GM04503 (cell line): ENCODE measurements at places on chromosomes 11 and 22.

DNA sequence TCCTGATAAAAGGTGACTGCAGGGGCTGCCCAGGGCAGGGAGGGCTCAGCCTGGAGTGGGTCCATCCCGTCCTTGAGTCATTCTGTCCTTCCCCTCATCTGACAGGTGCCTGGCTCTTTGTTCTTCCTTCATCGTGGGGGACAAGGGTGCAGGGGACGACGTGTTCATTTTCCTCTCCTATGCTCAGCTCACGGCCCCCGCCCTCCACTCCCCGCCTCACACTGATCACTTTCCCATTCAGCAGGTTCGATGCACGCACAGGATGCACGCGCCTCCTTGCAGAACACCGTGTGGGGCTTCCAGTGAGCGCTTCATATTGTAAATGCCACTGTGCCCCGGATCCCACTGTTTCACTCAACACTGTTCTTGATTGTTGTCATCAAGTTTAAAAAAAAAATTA lies 32.7 kb upstream of the SHANK2 start:
- no peak for DNase-seq

DNA sequence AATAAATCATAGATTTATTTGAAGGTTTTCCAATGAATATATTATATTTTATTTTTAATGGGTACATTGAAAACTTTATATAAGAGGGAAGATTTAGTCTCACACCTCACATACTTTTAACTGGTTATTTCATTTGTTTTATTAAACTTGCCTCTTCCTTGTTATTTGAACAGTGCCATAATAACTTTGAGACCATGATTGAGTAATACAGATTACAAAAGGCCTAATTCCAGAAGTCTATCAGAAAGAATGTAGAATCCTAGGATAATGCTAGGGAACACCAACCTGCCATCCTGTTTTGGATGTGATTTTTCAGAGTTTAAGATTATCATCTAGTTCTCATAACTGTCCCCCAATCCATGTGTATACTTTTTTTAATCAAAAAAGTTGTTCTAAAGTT lies 102.7 kb upstream of the BIRC3 start:
- no peak for DNase-seq

DNA sequence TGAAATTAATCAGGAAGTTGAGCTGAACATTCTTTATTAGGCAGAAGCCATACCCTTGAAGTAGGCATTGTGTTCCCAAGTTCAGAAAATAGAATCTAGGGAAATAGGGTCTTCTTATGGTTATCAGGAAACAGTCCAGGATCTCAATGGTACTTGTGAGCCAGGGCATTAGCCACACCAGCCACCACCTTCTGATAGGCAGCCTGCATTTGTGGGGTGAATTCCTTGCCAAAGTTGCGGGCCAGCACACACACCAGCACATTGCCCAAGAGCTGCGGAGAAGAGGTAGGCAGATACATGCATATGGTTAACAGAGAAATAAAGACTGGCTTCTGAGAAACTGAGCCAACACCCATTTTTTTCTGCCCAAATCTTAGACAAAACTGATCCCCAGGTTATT lies 1.5 kb downstream of the HBD start:
- DNase-seq = no peak

DNA sequence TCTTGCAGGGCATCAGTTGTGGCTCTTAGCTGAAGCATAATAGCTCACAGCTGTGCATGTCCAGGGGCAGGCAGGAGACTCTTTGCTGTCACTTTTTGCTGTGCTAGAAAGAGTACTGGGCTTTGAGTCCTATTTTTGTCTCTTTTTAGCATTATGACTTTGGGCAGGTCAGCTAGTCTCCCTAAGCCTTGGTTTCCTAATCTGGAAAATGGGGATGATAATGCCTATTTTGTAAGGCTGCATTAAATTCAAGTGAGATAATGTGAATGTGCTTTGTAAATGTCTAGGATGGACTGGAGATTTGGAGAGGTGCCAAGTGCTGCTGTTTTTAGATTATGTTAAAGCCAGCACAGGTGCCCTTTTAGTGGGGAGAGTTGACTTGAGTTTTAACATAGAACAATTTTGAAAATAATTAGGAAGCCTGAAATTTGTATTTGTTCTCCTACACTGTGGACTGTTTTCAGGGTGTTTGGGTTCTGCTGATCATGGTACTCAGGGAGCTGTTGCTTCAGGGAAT lies 19.1 kb downstream of the CABIN1 start:
- DNase-seq = no peak

DNA sequence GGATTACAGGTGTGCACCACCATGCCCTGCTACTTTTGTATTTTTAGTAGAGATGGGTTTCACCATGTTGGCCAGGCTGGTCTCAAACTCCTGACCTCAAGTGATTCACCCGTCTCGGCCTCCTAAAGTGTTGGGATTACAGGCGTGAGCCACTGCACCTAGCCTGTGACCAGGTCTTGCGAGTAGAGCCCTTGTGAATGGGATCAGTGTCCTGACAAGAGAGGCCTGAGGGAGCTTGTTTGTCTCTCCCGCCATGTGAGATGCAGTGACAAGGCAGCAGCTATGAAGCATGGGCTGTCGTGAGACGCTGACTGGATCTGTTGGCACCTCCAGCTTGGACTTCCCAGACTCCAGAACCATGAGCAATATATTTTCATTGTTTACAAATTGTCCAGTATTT lies 69.3 kb downstream of the LRRC32 start:
- no peak for DNase-seq

DNA sequence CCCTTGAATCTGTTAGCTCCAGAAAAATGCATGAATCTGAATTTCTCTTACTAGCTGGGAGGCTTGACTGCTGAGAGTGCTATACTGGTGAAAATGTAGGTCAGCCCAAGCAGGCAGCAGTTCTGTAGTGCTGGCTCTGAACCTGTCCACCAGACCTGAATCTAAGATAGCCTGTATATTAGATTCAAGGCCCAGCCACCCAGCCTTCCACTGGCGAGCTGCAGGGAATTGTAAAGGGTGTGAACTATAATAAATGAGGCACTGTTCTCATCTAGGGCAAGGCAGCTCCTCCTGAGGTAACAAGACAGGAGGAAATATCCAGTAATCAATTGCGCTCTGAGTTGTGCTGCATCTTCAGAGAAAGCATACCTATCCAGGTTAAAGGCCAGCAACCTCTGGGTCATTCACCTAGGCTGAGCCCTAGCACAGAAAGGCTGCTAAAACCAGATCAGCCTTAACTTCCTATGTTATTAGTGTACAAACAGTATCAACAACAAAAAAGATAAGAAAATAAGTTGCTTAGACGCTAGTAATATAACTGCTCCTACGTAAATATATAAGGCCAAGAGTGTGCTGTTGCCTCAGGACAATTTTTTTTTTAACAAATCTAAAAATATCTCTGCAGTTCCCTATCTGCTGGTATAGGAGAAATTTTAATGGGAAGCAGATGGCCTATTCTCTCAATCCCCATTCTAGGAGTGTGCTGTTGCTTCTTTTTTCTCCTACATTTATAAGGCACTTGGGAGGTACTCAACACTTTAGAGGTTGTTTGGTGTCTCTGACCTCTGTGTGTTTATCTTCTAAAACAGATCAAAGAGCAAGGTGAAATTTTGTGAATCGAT lies 63.0 kb downstream of the RELT start:
- no peak for DNase-seq

- DNase-seq = no peak
These were observed 6.7 kb upstream of the ARL14EP start for GRCh38 chr11:30316237-30316636.

DNA sequence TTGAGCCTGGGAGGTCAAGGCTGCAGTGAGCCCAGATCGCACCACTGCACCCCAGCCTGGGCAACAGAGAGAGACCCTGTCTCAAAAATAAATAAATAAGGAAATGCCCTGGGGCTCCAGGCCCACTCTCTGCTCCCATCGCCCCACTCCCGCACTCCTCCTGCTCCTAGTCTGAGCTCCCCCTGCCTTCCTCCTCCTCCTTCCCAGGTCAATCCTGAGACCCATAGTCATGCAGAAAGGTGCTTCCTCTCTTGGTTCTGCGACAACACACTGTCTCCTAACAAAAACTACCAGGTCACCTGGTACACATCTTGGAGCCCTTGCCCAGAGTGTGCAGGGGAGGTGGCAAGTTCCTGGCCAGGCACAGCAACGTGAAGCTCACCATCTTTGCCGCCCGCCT lies 6.9 kb upstream of the APOBEC3G start:
- no peak for DNase-seq

- peak; percentile 82 for DNase-seq
These were observed 18.2 kb downstream of the ADM start for GRCh38 chr11:10322830-10323792.

GRCh38 chr22:41178425-41178975 lies 26.6 kb upstream of the L3MBTL2 start:
- DNase-seq = no peak

GRCh38 chr22:40418366-40419201 lies 48.2 kb downstream of the SGSM3 start:
- no peak for DNase-seq

DNA sequence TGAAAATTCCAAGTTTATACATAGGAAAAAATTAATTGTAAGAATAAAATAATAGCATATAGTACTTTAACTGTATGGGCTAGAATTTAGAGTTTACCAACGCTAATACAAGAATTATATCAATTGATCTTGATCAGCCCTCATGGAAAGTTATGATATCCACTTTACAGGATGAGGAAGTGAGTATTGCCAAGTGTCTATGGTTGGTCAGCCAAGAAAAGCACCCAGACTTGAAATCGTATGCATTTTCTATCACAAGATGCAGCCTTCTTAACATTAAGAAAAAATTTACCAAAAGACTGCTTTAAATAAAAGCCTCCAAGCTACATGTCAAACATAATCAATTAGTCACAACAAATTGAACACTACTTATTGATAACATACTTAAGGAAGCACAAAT lies 53.0 kb downstream of the DDI1 start:
- DNase-seq = no peak

DNA sequence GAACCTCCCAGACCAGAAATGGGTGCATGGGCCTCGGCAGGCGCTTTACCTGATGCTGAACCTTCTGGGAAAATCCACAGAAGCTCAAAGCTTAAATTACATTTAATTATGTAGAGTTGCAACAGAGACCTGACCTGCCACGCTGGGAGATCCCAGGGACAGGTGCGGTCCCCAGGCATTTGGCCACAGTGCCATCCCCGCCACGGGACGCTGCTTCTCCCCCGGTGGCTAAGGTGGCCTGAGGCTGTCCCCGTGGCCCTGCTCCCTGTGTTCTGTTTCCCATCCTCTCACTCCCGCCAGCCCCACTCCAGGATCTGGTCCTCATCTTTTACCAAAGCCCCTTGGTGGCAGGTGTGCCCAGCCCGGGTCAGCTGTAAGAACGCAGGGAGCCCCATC lies 39.6 kb downstream of the GRAMD4 start:
- no peak for DNase-seq

GRCh38 chr11:126697936-126698335 lies 302.6 kb downstream of the KIRREL3 start:
- DNase-seq = no peak

DNA sequence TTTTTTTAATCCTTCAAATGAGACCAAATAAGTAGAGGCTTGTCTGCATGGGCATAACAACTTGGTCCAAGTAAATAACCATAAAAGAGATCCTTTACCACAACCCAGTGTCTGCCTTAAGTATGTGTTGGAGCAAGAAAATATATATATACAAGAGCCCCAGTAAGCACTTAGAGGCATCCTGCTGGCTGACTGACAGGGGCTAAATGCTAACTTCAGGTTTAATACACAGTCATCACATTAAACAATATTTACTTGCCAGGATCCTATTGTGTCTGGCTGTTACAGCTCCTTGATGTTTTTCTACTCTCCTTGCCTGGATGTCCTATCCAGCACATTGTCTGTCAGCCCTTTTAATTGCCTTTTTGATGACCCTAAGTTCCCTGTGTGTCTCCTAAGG lies 37.5 kb upstream of the MMP20 start:
- DNase-seq = no peak

GRCh38 chr11:74971424-74971823 lies 17.3 kb upstream of the NEU3 start:
- DNase-seq = no peak

DNA sequence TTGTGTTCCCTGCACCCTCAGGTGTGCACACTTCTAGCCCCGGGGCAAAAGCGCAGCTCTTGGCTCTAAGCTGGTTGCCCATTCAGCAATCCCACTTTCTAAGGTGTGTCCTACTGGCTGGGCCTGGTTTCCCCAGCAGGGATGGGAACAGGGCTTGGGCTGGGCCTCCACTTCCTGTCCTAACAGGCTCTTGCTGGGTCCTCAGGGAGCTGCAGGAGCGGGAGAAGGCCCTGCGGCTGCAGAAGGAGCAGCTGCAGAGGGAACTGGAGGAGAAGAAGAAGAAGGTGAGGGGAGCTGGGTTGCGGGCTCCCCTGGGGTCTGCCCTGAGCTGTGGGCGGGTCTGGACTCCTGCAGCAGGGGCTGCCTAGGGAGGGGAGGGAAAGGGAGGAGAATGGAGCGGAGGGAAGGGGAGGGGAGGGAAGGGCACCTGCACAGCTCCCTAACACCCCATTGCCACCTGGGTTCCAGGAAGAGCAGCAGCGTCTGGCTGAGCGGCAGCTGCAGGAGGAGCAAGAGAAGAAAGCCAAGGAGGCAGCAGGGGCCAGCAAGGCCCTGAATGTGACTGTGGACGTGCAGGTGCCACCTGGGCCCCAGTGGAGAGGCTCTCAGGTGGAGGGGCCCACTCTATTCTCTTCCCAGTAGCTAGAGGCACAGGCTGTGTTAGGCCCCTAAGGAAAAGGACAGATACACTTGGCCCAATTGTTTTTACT lies 24.6 kb downstream of the INCENP start:
- no peak for DNase-seq

- no peak for DNase-seq
These were observed 154.9 kb upstream of the DDI1 start for GRCh38 chr11:103881584-103881983.
